ENCODE measurements at places on chromosomes 11 and 22.

- DNase-seq, result no peak
Measured at GRCh38 chr11:31487848-31488247, 21.6 kb downstream of the IMMP1L start.

DNA sequence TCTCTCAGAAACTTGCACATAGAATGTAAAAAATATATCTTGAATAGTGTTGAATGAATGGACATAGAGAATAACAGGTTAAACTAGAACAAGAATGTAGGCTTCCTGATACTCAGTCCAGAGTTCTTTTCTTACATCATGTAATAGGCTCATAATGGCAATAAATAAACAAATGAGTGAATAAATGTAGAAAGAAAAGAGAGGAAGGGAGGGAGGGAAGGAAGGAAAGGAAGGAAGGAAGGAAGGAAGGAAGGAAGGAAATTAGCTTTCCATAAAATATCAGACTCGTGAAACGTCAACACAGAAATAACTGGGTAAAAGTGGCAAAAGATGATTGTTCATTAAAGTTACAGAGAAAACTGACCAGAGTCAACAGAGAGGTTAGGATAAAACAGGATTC, 2001.0 kb downstream of the LRRC4C start:
- DNase-seq, result no peak

GRCh38 chr22:22550789-22551434, 8.2 kb downstream of the PRAME start:
- DNase-seq, result no peak

DNA sequence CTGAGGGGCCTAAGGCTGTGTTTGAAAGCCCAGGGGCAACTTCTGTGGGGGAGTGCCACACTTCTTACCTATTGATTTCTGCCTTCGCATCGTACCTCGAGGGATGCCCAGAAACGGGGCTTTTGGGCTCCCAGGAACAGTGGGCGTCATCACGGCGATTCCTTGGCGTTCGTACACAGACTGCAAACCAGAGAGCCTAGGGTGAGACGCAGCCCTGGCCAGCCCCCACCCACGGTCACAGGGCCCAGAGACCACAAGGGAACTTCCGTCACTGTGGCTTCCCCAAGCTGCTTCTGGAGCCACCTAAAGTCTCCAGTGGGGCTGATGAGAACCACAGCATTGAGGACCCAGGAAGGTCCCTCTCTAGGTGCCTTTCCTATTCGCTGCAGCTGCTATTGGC, 91.9 kb downstream of the CTTN start:
- no peak for DNase-seq

- DNase-seq, result no peak
Measured at GRCh38 chr11:62105667-62106191, 18.1 kb upstream of the INCENP start.
